ENCODE measurements at places on chromosomes 3 and 15.

DNA sequence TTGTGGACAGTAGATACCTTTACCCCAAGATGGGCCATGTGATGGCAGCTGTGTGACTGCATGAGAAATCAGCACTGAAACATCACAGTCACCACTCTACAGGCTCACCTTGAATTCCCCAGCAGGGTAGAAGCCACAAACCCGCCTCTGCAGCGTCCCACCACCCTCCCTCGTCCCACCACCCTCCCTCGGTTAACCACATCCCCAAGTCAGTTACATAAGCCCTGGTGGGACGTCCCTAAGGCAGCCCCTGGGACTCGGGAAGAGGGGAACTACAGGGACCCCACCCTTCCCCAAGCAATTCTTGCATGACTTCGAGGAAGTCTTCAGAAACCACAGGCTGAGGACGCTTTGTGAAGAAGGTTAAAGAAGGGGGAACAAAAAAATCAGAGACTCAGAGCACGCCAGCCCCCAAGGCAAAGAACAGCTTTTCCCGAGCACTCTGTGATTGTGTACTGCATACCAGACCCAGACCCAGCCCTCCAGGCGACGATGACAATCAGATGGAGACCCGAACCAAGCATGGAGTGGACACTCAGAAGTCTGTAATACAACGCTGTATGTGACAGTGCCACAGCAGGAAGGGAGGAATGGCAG, 60.5 kb downstream of the SH3BP5 start:
- DNase-seq, result no peak

- no peak for DNase-seq
These were observed 63.9 kb upstream of the HES1 start for GRCh38 chr3:194072097-194072428.

GRCh38 chr15:60635507-60636352, 156.8 kb upstream of the ICE2 start:
- no peak for DNase-seq

DNA sequence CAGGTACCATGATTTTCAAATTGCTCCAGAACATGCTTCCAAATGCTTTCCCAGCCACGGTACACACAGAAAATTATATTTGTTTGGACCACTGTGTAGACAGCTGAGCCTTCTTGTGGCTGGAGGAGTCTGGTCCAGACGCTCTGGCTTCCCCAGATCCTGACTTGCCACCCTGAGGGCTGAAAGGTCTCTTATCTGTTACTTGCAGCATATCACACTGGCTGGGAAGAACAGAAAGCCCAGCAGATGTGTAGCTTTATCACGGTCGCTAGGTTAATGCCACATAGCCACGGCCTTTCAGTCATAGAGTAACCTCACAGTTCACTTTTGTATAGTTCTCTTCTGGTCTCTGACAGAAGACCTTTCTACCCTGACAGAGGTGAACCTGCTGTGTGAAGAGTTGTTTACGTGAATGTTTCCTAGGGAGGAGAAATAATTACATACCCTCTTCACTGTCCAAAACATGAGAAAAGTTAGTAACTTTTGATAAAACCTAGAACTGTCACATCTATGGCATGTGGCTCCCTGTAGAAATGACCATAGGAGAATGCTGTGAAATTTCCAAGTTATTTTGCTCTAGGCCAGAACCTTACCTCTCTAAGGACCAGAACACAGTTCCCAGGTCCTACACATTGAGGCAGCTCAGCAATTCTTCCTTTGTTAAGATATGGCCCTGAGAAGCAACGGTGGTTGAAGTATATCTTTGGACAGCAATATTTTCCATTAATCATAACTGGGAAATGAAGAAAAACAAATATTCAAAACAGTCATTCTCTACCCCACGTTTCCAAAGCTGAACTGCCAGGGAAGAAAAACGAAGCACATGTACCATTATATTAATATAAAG, 15.8 kb upstream of the STIMATE start:
- DNase-seq, result no peak

DNA sequence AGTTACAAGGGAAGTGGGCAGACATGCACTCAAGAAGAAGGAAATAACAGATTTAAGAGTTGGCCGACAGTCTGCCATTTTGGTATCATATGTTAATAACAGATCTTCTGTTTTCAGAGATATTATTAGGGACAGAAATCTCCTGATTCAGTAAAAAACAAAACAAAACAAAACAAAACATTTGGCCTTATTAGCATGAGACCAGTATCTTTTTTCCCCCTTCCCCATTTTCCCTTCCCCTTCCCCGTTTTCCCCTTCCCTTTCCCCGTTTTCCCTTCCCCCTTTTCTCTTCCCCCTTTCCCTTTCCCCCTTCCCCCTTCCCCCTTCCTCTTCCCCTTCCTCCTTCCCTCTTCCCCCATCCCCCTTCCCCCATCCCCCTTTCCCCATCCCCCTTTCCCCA, 39.4 kb downstream of the BBS4 start:
- DNase-seq, result no peak

- DNase-seq, result no peak
These were observed at the start of gene SERINC4 for GRCh38 chr15:43799945-43800285. Gene SERINC4, minus strand, starts transcription at chr15:43800220. Its CDS starts 234 bp downstream, at chr15:43799986.

GRCh38 chr3:120059081-120059864, 35.0 kb downstream of the GSK3B start:
- DNase-seq, result no peak

DNA sequence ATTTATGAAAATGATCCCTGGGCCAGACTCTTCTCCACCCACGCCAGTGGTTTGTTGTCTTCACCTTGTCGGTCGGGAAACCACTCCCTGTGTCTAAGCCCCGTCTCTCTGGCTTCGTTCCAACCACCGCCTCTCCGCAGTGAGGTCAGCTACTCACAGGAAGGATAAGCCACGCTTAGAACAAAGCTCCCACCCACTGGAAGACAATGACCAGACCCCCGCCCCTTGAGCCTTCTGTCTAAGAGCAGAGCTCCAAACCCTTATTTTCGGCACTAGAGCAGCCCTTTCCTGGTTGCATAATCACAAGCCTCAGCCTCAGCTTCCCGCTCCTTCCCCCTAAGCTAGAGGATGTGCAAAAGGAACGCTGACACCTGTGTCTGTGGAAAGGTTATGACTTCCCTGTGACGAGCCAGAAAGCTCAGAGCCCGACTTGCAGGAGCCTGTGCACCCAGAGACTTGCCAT, 114.9 kb upstream of the MEF2A start:
- no peak for DNase-seq

GRCh38 chr3:169554611-169555010, 108.9 kb downstream of the MECOM start:
- DNase-seq, result no peak

DNA sequence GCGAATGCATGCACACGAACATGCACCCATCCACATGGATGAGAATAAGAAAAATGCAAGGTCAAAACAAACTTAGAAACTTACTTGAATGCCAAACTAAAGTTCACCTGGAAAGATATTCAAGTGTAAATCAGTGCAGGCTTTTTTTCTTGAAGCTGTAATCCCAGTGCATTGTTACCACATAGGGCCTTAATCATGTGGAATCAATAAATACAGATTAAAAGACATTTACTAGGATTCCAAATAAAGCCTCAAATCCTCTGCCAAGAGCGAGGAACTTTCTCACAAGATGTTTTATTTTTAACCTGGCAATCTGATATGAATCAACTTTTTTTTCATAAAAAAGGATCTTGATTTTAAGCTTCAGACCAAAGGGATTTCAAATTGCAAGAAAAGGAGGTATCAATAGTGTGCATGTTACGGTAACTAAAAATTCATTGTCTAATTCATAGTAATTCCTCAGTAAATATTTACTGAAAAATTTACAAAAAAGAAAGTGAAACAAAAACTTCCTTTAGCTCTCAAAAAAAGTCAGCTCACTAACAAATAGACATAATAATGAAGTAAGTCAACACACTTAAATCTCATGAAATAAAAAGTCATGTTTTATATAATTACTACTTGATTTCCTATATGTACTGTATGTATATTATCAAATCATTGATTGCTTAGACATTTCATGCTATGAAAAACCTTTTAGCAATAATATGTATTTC, 978.6 kb downstream of the PLOD2 start:
- DNase-seq, result no peak

GRCh38 chr3:84974347-84974746, 15.6 kb downstream of the CADM2 start:
- no peak for DNase-seq

- DNase-seq, result no peak
These were observed 48.6 kb downstream of the MCCC1 start for GRCh38 chr3:183050706-183051105.

- no peak for DNase-seq
These were observed 10.0 kb upstream of the USP3 start for GRCh38 chr15:63494408-63494807.

GRCh38 chr15:67094001-67094826, 28.8 kb downstream of the SMAD3 start:
- no peak for DNase-seq

- DNase-seq, result no peak
These were observed 29.6 kb upstream of the RPL32 start for GRCh38 chr3:12870942-12871341.
